ENCODE measurements at places on chromosomes 1 and 21.

GRCh38 chr1:88800382-88801051 lies 90.8 kb downstream of the GTF2B start:
- no peak overlapping the region for H3K27ac ChIP-seq
- H3K27me3 ChIP-seq, result no peaks in the 10 kb centered on the region
- H3K36me3 ChIP-seq, result peaks cover 49% of the 10 kb centered on the region
- no peaks in the 10 kb centered on the region for H3K4me1 ChIP-seq
- no peak overlapping the region for H3K4me3 ChIP-seq
- no peak for DNase-seq

DNA sequence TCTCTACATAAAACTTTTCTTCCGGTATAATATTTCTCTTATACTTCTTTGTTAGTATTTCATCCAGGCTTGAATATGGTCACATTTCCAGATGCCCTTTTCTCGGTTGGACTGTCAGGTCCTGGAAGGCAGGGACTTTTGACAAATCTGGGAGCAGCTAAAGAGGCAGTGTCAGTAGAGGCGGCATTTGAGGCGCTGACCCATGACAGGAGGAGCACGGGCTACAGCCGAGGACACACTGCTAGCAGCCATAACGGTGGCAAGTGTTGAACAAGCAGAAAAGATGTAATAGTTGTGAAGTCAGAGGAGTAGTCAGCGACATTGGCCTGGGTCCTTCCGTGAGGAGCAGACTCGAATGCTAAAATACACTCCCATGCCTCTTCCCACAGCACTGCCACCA lies 14.5 kb upstream of the NRIP1 start:
- no peak overlapping the region for H3K27ac ChIP-seq
- no peaks in the 10 kb centered on the region for H3K36me3 ChIP-seq
- DNase-seq, result no peak
- no peak overlapping the region for H3K4me3 ChIP-seq

DNA sequence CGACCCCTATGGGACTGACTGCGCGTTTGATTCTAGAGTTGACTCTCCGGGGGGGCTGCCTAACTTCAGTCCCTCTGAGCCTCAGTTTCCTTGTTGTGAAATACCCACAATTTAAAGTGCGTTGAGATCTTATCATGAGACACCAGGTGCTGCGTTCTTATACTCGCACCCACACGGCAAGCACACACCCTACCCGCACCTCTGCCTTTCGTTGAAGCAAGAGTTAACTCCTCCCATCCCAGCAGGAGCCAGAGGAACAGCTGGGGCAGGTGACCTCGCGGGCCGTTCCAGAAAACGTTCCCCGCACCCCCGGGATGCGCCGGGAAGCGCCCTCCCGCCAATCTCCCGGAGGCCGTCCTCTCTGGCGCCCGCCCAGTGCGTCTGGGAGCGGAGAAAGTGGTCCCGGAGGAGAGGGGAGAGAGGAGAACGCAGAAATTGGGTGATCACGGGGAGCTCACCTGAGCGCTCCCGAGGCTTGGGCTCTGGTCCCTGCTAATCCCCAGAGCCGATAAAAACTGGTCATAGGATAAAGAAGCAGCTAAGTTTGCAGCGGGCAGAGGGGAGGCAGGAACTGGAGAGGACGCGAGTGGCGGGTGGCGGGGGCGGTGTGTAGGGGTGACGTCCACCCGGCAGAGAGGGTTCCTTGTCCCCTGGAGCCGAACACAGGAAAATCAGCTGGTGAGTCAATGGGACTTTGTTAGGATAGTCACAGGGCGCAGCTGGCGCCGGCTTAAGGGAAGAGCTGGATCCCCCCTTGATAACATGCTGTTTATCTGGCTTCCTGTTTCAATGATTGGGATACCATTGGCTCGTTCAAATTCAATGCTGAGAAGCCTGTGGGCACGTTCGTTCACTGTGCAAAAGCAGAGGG lies 869 bp downstream of the NAV1 start:
- peaks cover 9% of the 10 kb centered on the region for H3K4me1 ChIP-seq
- DNase-seq, result no peak
- H3K36me3 ChIP-seq, result no peaks in the 10 kb centered on the region
- peak overlapping the region; percentile 79 for H3K4me3 ChIP-seq

- peaks cover 16% of the 10 kb centered on the region for H3K36me3 ChIP-seq
- H3K27ac ChIP-seq, result no peak overlapping the region
- H3K27me3 ChIP-seq, result no peaks in the 10 kb centered on the region
- H3K4me1 ChIP-seq, result peaks cover 27% of the 10 kb centered on the region
- H3K4me3 ChIP-seq, result no peak overlapping the region
Observed at GRCh38 chr21:42746593-42747275, 93.3 kb downstream of the PDE9A start.

GRCh38 chr1:110636149-110636935 lies 30.2 kb upstream of the KCNA2 start:
- no peaks in the 10 kb centered on the region for H3K36me3 ChIP-seq
- no peak overlapping the region for H3K27ac ChIP-seq
- no peak overlapping the region for H3K4me3 ChIP-seq
- no peak for DNase-seq
- H3K27me3 ChIP-seq, result peaks cover 42% of the 10 kb centered on the region

- H3K27me3 ChIP-seq, result no peaks in the 10 kb centered on the region
- H3K27ac ChIP-seq, result no peak overlapping the region
- H3K36me3 ChIP-seq, result no peaks in the 10 kb centered on the region
- DNase-seq, result no peak
Observed at GRCh38 chr1:187096689-187097088, 267.9 kb downstream of the PLA2G4A start.

DNA sequence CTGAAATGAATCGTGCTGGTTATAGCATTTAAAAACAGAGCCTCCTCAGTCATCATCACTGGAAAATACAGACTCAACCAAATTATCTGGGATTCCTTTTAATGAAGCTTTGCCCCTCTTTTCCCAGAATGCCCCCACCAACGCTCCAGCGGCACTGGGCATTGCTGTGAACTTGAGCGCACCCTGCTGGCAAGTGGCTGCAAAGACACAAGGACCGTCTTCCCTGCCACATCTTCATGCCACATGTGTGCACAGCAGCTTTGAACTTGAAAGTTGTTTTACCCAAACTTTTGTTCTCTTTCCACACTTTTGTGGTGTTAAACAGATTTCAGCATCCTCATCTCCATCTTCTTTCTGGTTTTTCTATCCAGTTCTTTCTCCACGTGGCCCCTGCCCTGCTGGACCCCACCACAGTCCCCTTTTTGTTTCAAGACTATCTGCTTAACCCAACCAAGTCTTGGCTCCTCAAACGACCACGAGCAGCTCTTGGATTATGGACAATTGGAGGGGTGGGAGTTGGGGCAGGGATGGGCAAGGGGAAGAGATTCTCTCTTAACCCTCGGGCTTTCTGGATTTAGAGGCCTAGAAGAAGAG lies 12.8 kb upstream of the LMX1A start:
- no peak overlapping the region for H3K4me3 ChIP-seq
- H3K4me1 ChIP-seq, result peaks cover under 1% of the 10 kb centered on the region
- H3K36me3 ChIP-seq, result no peaks in the 10 kb centered on the region
